ENCODE measurements at places on chromosomes 3 and 15.

DNA sequence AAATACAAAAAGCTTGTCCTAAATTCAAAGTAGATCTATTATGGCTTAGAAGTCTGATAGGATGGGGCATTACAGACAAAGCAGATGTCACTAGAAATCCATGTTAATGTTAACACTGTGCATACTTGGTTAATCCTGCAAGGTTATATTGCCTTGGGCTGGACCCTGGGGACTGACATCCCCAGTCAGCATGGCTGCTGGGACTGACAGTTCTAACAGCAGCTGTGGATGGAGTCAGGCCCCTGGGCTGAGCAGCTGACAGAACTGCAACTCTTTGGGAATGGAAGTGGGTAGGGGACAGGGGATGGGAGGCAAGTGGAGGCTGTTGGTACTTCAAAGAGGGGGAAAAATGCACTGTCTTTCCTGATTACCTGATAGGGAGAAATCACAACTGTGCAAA lies 7.5 kb downstream of the P2RY1 start:
- no peak for DNase-seq

GRCh38 chr3:24351779-24352469 lies 142.7 kb downstream of the THRB start:
- no peak for DNase-seq

DNA sequence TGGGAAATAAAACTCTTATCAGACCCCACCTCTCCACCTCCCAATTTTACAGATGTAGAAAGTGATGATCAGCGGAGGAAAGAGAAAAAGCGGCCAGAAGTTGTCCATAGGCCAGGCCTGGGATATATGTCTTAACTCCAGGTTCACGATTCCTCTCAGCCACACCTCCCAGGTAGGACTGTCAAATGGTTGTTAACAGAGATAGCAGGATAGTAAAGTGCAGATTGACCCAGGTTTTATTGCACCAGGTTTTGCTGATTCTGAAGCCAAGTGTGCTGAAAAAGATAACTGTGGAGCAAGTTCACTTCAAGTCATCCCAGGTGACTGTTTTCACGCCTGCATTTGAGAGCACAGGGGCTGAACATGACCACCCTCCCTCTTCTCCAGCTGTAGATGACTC lies 36.1 kb downstream of the LSM3 start:
- DNase-seq = no peak

DNA sequence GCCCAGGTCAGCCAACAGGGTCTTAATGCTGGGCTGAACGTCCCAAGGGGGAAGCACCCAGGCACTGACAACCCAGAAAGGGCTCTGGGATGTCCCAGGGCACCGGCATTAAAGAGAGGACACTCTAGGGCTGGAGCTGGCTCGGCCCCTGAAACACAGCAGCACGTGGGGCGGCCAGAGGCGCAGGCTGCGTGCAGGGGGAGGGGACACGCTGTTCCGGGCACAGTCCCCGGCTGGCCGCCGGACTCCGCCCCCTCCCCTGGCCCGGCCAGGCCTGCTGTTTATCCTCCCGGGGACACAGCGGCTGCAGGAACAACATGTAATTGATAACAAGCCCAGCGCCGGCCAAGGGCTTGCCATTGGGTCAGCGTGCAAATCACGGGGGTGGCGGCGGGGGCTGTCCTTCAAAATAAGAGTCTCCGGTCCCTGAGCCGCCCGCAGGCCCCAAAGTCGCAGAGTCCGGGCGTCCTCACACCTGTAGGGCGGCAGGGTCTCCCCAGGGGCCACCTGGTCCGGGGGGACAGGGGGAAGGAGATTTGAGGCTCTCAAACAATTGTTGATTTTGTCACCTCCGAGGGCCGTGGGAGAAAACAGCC lies 1.3 kb downstream of the KLF15 start:
- no peak for DNase-seq

GRCh38 chr15:46297766-46298165 lies 662.9 kb downstream of the SQOR start:
- no peak for DNase-seq

GRCh38 chr3:170529346-170529745 lies 56.5 kb downstream of the SLC7A14 start:
- DNase-seq = no peak

DNA sequence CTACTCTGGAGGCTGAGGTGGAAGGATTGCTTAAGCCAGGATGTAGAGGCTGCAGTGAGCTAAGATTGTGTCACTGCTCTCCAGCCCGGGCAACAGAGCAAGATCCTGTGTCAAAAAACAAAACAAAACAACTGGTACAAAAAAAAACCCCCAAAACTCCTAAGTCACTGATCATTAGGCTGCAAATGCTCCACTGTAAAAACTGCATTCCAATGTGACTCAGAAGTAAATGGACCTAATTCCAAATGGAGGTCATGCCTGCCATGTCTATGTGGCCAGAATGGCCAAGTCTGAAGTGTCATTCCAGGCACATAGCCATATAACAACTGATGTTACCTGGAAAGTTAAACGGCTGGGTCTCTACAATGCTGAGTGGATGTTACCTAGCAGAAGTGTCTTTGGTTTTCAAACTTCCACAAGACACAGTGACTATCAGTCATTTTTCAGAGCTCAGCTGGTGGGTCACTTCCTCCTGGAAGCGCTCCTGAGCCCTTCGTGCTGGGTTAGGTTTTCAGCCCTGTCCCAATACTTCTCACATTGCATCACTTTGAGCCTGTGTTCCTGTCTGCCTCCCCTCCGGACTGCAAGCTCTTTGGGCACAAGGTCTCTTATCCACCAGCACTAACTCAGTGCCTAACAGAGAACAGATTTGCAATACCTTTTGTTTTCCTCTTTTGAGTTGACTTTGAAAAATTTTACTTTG lies 10.6 kb downstream of the FSTL1 start:
- no peak for DNase-seq

- DNase-seq = no peak
Observed at GRCh38 chr3:129312671-129313414, 34.2 kb downstream of the HMCES start.

DNA sequence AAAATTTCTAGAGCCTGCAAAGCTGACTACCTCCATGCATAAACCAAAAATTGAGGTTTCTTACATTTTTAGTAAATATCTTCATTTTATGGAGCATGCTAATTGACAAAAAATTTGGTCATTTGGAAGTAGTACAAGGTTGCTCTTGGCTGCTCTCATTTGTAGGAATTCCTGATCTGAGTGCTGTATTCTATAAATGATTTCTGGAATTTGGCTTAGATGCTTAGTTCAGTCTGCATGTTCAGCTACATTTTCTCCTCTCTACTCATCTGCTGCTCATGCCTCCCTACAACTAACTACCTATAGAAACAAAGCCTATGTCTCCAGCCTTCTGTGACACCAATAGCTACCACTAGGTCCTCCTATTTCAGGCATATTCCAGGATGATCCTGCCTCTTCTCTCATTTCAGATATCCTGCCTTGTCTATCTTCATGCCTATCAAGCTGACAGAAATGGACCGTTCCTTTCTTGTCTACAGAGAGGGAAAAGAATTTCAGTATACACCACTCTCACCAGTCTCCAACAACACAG lies 901.1 kb downstream of the TBL1XR1 start:
- no peak for DNase-seq

DNA sequence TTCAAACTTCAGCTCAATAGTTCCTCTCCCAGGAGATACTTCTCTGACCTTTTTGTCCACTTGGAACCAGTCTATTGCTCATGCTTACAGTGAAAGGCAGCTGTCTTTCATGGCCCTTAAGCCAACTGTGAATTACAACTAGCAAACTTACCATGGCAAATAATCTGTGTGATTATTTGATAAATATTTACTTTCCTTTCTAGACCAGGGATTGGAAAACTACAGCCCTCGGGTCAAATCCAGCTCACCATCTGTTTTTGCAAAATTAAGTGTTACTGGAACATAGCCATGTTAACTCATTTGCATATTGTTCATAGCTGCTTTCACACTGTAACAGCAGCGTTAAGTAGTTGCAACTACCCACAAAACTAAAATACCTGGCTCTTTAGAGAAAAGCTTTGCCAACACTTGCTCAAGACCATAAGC lies 289.1 kb upstream of the MCTP2 start:
- no peak for DNase-seq

- no peak for DNase-seq
Observed at GRCh38 chr15:48059791-48060190, 61.0 kb upstream of the SLC24A5 start.

DNA sequence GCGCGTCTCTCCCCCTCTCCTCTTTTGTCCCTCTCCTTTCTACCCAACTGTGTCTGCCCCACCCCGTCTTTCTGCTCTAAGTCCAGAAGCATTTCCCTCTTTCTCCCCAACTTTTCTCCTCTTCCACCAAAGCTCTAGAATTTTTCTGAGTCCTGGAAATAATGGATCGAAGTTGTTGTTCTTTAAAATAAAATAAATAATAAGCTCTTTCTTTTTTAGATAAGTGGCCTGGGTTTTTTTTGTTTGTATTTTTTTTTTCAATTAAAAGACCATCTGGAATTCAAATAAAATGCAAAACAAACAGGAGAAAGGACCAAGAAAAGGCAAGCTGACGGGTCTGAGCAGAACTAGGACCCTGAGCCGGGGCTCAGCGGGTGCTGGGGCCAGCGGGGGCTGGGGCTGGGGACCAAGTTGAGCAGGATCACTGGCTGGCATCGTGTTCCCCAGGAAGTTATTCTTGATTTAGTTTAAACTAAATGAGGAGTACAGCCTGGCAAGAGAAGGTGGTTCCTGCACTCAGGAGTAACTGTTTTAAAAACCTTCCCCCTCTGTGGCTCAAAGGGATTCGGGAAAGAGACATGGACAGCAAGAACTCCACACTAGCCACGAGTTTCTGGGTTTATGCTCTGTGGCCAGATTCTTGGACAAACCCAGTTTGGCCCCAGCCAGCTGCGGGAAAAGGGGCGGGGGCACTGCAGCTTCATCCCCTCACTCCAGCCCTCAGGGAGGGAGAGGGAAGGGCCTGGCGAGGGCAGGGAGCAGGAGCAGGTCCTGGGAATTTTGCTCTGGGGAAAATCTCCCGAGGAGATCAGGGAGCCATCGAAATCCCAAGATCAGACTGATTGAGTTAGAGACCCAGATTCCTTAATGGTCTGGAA lies 8.4 kb downstream of the GATA2 start:
- no peak for DNase-seq

DNA sequence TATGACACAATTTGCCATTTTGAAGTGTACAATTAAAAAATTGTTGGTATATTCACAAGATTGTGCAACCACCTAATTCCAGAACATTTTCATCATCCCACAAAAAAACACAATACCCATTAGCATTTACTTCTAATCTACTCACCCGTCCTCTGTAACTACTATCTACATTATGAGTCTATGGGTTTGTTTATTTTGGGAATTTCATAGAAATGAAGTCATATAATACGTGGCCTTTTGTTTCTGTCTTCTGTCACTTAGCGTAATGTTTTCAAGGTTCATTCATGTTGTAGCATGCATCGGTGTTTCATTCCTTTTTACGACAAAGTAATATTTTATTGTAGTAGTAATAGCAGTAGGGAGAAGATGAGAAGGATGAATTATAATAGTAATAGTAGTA lies 55.2 kb upstream of the CNTN6 start:
- DNase-seq = no peak

GRCh38 chr3:83523470-83524073 lies 1435.2 kb upstream of the CADM2 start:
- DNase-seq = peak; percentile 11

DNA sequence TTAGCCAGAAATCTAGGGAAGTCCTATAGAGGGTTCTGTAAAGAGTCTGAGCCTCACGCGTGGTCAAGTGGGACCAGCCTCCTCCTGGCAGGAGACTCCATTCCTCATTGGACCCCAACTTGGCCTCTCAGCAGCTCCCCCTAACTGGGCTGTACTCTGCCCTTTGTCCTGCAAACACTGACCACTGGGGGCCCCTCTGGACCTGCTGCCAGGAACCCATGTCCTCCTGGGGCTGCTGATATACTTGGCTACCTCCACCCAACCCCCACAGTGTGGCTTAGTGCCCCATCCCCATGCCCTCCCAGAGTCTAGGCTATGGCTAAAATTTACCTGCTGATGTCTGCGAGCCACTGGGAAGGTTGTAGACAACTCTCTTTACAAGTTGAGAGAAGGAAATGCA lies 62.7 kb downstream of the UBP1 start:
- DNase-seq = no peak

- no peak for DNase-seq
Observed at GRCh38 chr15:63517202-63517601, 12.8 kb downstream of the USP3 start.

- DNase-seq = no peak
Observed at GRCh38 chr15:45133561-45133920, 3.7 kb downstream of the DUOX1 start.

DNA sequence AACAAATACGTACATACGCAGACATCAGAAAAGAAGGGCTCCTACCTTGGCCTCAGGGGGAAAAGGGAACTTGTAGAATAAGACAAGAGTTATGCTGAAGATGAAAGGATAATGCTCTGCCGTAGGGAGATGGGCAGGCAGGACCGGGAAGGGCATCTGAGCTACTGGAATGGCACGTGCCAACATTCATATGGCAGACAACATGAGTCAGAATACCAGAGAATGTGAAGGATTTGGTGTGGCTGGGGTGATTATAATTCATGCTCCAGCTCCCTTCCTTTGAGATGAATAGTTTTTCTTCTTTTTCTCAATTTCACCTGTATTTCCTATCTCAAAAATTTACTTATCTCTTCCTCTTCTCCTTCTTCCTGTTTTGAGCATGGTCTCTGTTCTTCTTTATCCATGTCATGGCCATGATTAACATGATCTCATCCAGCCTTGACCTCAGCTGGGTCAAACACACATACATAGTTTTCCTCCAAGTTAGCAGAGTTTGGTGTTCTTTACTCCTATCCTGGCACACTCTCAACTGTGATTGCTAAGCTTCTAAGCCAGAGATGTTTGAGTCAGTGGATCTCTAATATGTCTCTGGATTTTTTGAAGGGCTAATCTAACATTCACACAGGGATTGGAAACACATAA lies 507.0 kb downstream of the FOXP1 start:
- no peak for DNase-seq

- DNase-seq = peak; percentile 55
Observed at GRCh38 chr15:92617549-92618520, 37.7 kb downstream of the FAM174B start.

- DNase-seq = no peak
Observed at GRCh38 chr15:52787549-52788098, 2.5 kb downstream of the ONECUT1 start.

DNA sequence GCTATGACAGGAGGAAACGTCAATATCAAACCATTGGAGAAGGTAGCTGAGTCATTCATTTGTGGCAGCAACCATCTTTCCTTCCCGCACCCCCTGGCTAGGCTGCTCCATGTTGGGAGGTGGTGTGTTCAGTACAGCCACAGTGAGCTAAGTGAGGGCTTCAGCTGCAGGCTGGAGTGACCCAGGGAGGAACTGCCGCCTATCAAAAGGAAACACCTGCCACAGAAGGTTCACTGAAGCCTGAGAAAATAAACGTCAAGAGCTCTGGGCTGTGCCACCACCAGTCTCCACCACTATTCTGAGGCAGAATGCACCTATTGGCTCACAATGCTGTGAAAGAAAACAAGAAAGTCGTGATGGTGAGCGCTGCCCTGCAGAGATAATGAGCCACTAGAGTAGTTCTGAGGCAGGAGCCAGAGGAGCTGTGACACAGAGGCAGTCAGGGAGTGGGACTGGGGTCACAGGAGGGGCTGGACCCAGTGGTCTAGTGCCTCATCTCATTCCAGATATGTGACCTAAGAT lies 34.8 kb upstream of the CD47 start:
- peak; percentile 66 for DNase-seq

GRCh38 chr15:73981761-73982221 lies 10.3 kb downstream of the STOML1 start:
- DNase-seq = no peak

- no peak for DNase-seq
Observed at GRCh38 chr3:58010562-58010961, 2.3 kb downstream of the FLNB start.

- DNase-seq = no peak
Observed at GRCh38 chr3:66035763-66036477, 2.8 kb downstream of the MAGI1 start.
